ENCODE measurements at places on chromosomes 5 and 9.

- no peak for DNase-seq
These were observed 132.4 kb upstream of the OTULINL start for GRCh38 chr5:14449052-14449661.

DNA sequence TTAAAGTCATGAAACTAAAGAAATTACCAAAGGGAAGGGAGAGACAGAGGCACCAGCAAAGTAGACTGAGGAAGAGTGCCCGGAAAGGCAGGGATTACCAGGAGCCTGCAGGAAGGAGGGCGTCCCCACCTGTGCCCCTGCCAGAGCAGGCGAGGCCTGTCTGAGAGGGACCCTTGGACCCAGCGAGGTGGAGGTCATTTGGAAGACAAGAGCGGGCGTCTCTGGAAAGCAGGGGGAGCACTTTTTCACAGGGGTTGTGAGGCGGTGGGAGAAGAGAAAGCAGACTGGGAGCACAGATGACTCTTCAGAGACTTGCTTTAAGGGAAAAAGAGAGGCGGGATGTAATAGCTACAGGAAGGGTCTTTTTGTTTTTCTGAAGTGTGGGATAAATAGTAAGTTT, 27.5 kb upstream of the SLC2A8 start:
- DNase-seq, result no peak

DNA sequence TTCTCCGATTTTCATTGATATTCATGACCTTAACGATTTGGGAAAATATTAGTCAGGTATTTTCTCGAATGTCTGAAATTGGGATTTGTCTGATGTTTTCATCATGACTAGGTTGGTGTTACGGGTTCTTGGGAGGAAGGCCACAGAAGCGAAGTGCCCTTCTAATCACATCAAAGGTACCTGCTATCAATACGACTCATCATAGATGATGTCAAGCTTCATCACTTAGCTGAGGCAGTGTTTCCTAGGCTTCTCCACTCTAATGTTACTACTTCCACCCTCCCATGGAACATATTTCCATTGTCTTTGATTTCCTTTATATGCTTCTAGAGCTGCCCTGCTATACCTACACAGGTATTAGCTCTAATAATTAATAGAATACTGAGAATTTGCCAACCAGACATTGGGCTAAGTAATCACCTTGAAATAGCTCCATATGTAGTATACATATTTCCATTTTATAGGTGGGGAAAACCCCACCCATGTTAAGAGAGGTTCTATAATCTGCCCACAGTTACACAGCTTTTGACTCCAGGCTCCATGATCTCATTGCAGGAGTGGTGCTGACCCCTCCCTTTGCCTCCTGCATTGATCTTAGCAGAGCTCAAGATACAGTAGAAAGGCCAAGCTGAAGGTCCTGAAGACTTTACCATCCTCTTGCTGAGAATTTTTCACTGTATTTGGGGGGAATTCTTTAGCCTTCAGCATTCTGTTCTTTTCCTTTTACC, 238.6 kb upstream of the ADAMTSL1 start:
- DNase-seq, result no peak

GRCh38 chr9:114410910-114411309, 23.1 kb upstream of the AKNA start:
- no peak for DNase-seq

GRCh38 chr9:33109850-33110595, 33.5 kb upstream of the SMU1 start:
- DNase-seq, result no peak

- DNase-seq, result no peak
These were observed 75.4 kb downstream of the LRRC70 start for GRCh38 chr5:62653864-62654575.

DNA sequence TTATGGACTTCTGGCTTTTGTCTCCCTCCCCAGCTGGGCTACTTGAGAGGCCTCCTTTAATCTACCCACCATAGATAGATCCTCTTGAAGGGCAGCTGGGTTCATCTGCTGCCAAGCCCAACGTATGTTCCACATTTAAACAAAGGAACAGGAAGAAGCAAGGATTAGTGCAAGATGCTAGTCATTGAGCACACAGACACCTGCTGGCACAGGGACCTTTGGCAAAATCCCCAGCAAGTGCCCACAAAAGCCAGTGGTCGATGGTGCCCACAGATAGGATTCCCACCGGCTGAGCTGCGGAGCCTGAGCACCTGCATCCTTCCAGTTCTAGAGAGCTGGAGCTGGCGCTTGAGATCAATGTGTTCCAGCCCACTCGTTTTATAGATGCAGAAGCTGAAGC, 57.7 kb upstream of the SHB start:
- no peak for DNase-seq

DNA sequence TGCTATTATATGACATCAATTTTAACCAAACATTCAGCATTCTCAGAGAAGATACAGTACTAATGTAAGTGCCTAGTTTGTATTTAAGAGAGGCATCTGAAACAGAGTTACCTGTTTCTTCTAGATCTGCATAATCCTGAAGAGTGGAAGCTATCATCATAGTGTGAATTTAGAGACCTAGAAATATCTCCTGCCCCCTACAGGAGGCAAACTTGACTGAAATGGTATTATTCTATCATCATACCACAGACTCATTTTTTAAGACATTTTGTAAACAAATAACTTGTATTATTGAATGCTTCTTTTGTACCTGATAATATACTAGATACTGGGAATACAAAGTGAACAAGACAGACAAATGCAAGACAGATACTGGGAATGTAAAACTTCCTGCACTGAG, 216.8 kb upstream of the RPS23 start:
- no peak for DNase-seq

- DNase-seq, result no peak
These were observed 130.5 kb downstream of the SCAMP1 start for GRCh38 chr5:78490709-78491485.

DNA sequence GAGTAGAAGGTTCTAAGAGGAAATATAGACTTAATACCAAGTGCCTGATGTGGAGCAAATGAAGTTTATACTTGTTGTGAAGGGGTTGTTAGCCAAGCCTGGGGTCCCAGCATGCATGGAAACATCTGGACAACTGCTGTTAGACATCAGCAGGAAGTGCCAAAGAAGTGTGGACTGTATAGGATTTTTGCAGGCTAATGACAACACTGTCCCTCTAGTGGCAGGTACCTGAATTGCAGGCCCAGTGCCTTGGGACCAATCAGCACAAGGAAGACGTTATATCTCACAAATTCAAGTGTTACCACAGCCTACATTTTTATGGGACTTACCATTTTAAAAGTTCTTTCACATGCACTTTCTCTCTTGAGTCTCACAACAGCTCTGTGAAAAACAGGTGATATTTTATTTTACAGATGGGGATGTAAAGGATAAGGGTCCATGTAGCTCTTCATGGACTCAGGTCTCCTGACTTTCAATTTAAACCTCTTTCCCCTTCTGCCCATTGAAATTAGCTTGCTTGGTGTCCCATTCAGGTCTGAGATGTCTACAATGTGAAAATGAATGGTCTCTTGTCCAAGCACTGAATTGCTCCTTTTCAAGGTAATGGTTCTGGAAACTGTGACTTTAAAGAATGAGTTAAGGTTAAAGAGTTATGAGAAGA, 89.0 kb upstream of the MAP1B start:
- peak; percentile 46 for DNase-seq

DNA sequence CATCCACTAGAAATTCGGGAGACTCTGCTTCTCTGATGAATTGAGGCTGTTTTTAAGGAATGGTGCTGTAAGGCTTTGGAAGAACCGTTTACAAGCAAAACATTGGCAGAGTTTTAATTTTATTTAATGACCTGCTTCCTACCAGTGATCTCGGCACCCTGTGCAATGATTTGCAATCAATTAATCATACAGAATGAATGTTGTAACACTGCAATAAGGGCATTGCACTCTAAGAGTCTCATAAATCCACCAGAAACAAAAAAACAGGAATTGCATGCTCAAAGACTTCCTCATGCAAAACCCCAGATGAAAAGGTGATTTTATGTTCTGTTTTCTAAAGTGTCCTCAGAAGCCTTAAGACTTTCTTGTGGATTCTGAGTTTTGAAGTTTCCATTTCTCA, 295.7 kb downstream of the ARHGEF28 start:
- no peak for DNase-seq

DNA sequence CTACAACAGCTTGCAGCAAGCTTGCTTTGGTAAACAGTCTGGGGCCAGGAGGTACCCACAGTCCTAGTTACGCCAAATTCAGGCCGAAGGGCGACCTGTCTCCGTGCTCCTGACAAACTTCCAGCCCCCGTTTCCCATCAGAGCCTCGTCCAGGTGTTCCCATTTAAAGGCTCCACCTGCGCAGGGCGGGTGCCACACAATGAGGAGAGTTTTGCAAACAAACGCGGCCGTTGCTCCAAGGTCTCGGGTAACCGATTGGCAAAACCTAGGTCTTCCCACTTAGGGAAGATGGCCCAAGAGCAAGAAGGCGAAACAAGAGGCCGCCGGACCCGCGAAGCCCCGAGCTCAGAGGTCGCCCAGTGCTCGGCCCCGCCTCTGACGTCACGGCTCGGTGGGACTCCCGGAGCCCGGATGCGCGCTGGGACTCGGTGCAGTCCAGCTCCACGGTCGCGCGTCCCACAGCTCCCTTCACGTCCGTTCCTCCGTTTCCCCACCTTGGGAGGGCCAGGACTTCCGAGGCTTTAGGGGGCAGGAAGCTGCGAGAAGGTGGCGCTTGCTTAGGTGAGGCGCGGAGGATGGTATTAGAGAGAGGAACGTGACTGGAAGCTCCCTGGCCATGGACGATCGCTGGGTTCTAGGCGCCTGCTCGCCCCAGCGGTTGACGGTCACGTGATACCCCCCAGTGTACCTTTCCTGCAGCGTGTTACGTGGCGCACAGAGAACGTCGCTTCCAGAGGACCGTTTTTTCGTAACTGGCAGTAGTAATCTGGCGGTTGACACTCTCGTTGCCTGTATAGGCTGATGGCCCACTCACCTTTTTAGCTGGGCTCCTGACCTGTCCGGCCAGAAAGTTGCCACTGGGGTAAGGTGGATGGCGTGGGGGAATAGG, 41.8 kb upstream of the KDM4C start:
- DNase-seq, result peak; percentile 51

DNA sequence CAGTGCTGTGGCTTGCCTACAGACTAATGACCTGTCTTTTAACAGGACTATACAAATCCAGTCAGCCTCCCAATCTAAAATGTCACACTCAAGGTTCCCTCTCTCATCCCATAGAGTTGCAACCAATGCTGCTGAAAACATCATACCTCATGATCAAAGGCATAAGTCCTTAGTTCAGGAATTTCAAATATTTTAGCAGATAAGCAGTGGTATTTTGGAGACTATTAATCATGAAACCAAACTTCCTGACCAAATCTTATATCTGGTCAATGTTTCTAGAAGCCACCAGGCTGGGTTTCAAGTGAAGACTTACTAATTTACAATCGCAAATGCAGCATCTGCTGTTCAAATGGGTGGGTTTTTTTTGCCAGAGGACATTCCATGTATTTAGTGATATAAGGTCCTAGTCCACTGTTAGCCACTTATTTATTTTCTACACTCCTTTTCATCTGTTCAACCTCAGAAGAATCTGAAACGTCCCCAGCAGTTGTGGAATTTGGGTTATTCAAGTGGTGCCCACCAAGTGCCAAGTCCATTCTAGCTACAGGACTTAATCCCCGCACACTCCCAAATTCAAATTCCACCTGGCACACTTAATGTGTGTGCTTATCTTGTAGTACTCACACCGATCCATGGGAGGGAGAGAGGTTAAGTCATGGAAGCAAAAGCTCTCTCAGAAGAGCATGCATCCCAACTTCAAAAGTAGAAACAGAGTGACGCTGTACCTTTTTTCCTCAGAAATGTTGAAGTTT, 5.8 kb downstream of the TAS2R1 start:
- DNase-seq, result no peak

GRCh38 chr5:150587016-150587415, 53.4 kb upstream of the SYNPO start:
- no peak for DNase-seq

DNA sequence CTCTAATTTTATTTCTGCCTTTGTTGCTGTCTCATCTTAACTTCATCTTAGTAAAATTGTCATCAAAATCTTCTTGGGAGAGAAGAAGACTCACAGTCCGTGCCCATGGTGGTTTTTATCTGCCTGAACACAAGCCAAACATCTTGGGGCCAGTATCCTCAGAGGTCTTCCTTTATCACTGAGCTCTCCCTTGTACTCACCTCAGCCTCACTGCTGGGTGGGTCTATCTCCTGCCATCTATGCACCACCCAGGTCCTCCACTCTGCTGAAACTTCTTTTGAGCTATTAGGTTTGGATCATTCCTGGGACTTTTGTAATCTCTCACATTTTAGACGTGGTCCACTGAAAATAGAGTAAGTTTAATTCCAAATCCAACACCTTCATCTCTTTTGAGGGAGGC, 116.3 kb upstream of the EPB41L4A start:
- no peak for DNase-seq

DNA sequence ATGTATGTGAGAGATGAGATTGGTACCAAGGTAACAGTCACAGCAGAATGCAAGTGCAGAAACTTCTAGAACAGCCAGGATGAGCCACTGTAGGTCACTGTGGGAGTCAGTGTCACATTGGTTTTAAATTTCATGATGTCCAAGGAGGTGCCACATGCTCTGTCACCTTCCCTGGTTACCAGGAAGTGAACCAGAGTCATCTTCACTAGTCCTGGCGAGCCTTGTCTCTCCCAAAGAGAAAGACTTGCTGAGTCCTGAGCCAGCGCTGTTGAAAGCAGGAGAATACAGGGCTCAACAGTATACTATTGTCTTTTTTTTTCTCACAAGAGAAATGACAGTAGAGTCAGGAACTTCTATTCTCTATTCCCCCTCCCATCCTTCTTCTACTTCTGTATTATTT, 615.5 kb downstream of the RAB3C start:
- DNase-seq, result no peak

GRCh38 chr9:70784456-70784855, 337.0 kb downstream of the TRPM3 start:
- DNase-seq, result no peak

- no peak for DNase-seq
These were observed 88.3 kb downstream of the GIN1 start for GRCh38 chr5:103031607-103032006.

DNA sequence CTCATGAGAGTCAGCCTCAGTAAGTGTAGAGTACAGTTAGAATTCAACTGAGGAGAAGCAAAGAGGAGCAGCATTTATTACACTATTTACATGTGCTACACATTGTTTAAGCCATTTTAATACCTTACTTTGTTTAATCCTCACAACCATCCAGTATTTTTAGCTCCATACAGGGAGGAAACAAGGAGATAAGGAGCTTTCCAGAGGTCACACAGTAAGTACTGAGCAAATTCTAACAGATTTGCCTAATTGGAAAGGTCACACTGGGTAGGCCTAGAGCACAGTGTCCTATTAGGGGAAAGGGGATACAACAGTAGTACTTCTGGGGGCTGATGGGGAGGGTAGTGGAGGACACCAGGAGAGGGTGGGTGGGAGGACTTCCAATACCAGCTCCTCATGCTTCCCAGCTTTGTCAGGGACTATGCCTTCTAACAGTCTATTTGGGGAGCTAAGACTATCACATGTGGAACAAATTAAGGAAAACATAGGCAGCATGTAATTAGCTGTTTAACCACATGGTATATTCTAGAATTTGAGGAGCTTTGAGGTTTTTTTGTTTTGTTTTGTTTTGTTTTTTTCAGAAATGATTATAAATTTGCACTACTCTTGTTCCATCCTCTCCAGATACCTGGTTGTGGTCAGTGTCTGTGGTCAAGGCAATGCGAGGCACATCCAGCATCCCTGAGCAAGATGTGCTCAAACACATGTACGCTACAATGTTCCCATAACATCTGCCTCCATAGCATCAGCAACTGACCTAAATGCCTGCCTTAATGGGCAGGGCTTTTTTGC, 96.0 kb upstream of the SLC12A2 start:
- no peak for DNase-seq

GRCh38 chr5:111313017-111313724, 89.0 kb downstream of the CAMK4 start:
- no peak for DNase-seq
